CD8-positive, alpha-beta memory T cell (primary cell): ENCODE measurements at places on chromosomes 2 and 18. TPM values are rescaled to one million over a fixed set of nuclear protein-coding genes. Genes with fewer than 3 reads are reported as not detected.
A peak's percentile ranks its signal among the peaks of the same experiment; 100 is the strongest.

The TBC1D8 gene
- total RNA-seq = 0.89 TPM

The CXCR2 gene
- not detected for total RNA-seq

The SKOR2 gene
- total RNA-seq = not detected

The GPR45 gene
- total RNA-seq = not detected

The ACMSD gene
- total RNA-seq = not detected

The DPP4 gene
- total RNA-seq = 15.4 TPM

DNA sequence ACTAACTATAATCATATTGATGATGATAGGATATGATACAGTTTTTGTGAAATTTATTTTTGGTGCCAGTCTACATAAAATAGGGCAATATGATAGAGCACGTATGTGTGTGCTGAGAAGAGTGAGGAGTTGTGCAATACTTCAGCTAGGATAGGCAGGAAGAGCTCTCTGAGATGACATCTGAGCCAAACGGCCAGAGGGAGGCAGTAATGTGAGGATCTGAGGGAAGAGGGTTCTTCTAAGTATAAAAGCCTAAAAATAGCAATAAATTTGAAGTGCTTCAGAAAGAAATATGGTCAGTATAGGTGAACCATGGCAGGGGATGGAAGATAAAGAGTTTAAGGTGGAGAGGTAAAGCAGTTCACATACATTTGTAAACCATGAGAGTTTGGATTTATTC, 102.5 kb downstream of the OLA1 start:
- no peak for DNase-seq
- no peak overlapping the region for H3K4me3 ChIP-seq
- H3K36me3 ChIP-seq = no peaks in the 10 kb centered on the region
- H3K4me1 ChIP-seq = no peaks in the 10 kb centered on the region
- no peaks in the 10 kb centered on the region for H3K27me3 ChIP-seq

- peaks cover 13% of the 10 kb centered on the region for H3K4me1 ChIP-seq
- no peaks in the 10 kb centered on the region for H3K27me3 ChIP-seq
- no peak overlapping the region for H3K27ac ChIP-seq
- H3K36me3 ChIP-seq = no peaks in the 10 kb centered on the region
- no peak for DNase-seq
- H3K4me3 ChIP-seq = no peak overlapping the region
These were observed 2.9 kb downstream of the ALS2 start for GRCh38 chr2:201777869-201778268.

DNA sequence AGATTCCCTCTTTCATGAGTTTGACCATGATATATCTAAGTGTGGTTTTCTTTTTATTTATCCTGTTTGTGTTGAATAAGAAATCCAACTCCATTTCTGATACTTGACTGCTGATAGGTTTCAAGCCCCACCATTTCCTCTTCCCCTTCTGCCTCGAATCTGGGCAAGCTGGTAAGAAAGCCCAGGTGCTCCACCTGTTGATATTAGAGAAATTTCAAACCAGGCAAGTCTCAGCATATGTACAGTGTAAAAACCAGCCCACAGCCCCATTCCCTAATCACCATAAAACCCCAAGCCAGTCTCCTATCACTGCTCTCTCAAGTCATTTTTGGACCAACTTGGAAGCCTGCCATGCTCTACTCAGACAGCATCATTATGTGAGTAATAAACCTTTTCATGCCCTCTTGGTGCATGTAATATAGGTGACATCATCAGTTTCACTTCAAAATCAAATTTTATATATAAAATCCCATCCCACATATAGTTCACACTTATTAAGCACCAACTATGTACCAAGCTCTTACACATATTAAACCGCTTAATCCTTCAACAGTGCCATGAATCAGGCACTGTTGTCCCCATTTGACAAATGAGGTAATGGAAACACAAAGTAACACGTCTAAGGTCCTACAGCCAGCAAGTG, 46.6 kb downstream of the SMAD2 start:
- no peak overlapping the region for H3K27ac ChIP-seq
- DNase-seq = no peak
- no peaks in the 10 kb centered on the region for H3K36me3 ChIP-seq
- no peak overlapping the region for H3K4me3 ChIP-seq
- H3K4me1 ChIP-seq = peaks cover 7% of the 10 kb centered on the region
- no peaks in the 10 kb centered on the region for H3K27me3 ChIP-seq

GRCh38 chr2:10075571-10076209, 4.5 kb downstream of the CYS1 start:
- no peak overlapping the region for H3K4me3 ChIP-seq
- DNase-seq = no peak
- peaks cover 30% of the 10 kb centered on the region for H3K27me3 ChIP-seq
- H3K36me3 ChIP-seq = no peaks in the 10 kb centered on the region
- peaks cover 9% of the 10 kb centered on the region for H3K4me1 ChIP-seq

- H3K36me3 ChIP-seq = no peaks in the 10 kb centered on the region
- DNase-seq = peak; percentile 33
- H3K27me3 ChIP-seq = no peaks in the 10 kb centered on the region
- H3K4me1 ChIP-seq = peaks cover 13% of the 10 kb centered on the region
These were observed 3.3 kb upstream of the HJURP start for GRCh38 chr2:233857511-233858141.

DNA sequence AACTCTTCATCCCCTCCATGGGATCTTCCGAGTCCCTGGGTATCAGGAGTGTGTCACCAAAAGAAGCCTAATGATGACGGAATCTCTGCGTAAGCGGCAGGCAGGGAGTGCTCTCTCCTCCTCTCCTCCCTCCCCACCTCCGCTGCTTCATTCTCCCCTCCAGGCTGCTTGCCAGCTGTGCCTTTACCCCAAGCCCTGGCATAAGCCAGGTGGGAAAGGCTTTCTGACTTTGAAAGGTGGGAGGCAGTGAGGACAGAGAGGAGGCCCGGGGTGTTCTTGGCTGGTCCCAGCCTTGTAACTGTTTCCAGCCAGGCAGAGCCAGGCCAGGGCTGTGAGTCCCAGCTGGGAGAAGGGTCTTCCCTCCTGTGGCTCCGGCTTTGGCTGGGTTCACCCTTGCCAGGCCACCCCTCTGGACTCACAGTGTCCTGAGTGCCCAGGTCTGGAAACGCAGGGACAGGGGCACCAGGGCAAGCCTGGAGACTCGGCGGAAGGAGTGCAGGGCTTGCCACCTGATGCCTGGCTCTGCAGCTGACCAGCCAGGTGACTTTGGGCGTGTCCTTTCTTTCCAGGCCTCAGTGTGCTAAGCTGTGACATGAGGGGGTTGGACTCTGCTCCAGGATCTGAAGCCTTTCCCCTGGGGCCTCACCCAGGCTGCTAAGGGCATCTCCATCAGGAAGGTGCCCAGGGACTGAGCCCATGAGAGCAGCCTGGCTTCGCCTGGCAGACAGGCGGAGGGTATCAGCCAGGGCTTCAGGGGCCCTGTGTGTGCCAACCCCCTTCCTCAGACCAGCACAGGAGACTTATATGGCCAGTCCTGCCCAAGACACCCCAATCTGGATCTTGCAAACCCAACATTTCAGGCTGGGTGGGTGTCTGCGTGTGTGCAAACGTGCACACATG, 32.7 kb upstream of the HPCAL1 start:
- no peaks in the 10 kb centered on the region for H3K4me1 ChIP-seq
- no peak overlapping the region for H3K4me3 ChIP-seq
- DNase-seq = no peak
- no peak overlapping the region for H3K27ac ChIP-seq
- H3K36me3 ChIP-seq = no peaks in the 10 kb centered on the region

- H3K36me3 ChIP-seq = no peaks in the 10 kb centered on the region
- no peak overlapping the region for H3K4me3 ChIP-seq
- H3K27me3 ChIP-seq = no peaks in the 10 kb centered on the region
- no peak overlapping the region for H3K27ac ChIP-seq
- no peak for DNase-seq
These were observed 839.9 kb downstream of the BCL11A start for GRCh38 chr2:59713577-59713976.

DNA sequence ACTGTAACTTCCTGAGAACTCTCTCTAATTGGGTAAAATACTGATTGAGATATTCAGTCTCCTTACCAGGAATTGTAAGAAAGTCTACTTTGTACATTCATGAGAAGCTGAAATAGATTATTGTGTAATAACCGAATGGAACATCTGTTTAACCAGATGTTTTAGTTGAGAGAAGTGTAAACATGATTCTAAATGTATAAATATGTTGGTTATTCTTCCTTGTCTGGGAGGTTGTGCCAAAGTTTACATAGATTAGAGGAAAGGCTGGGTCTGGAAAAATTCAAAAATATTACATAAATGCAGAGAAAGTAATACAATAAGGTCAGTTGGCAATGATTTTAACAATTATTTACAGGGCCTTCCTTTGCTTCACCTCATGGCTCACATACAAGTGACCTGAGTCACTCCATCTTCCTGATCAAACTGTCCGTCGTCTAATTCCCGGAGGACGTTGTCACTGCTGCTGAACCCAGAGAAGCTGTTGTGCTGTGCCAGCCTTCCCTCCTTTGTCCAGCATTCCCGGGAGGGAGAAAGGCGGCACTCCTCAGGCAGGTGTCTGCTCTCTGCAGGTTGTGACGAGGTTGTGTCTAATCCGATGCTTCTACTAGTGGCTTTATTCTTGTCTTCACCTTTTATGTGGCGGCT, 55.9 kb downstream of the MOB4 start:
- H3K27ac ChIP-seq = no peak overlapping the region
- DNase-seq = no peak
- H3K27me3 ChIP-seq = no peaks in the 10 kb centered on the region
- no peaks in the 10 kb centered on the region for H3K4me1 ChIP-seq

DNA sequence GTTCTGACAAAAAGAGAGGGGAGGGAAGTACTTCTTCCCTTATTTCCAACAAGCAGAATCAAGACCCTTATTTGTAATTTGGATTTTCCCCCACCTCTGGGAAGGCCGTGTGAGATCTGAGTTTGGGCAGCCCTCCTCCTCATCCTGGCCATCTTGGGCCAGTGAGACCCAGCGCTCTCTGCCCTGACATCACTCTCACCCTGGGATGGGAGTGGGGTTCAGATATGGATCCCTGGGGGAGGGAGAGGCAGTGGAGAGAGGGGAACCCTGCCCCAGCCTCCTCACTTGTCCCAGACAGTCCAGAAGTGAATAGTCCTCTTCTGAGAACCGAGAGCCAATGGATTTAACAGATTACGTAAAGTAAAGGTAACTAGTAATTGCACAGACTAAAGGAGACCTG, 64.5 kb downstream of the DYSF start:
- no peaks in the 10 kb centered on the region for H3K36me3 ChIP-seq
- no peaks in the 10 kb centered on the region for H3K4me1 ChIP-seq
- no peak overlapping the region for H3K27ac ChIP-seq
- no peak for DNase-seq

DNA sequence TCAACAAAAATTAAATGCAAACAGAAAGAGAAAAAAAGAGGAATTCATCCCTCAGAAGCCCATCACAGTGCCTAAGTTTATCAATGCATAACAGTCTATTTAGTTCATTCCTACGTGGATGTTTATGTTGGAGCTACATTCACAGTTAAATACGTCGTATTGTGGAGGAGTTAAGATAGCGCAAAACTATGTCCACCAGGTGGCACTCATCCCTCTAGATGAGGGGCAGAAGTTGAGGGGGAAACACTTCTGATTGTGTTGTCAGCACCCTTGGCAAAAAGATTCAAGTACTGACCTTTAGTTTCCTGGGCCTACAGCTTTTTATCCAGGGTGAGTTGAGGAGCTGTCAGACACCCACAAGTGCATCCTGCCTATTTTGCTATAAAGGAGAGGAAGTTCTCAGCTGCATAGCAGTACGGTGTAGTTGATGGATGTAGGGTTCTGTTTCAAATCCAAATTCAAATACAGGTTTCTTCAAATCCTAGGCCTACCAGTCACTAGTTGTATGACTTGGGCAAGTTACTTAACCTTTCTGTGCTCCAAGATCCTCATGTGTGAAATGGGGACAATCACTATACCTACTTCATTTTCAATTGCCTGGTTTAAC, 26.8 kb upstream of the MYO1B start:
- H3K27me3 ChIP-seq = no peaks in the 10 kb centered on the region
- peak; percentile 23 for DNase-seq
- H3K4me3 ChIP-seq = no peak overlapping the region
- H3K27ac ChIP-seq = no peak overlapping the region
- no peaks in the 10 kb centered on the region for H3K4me1 ChIP-seq

DNA sequence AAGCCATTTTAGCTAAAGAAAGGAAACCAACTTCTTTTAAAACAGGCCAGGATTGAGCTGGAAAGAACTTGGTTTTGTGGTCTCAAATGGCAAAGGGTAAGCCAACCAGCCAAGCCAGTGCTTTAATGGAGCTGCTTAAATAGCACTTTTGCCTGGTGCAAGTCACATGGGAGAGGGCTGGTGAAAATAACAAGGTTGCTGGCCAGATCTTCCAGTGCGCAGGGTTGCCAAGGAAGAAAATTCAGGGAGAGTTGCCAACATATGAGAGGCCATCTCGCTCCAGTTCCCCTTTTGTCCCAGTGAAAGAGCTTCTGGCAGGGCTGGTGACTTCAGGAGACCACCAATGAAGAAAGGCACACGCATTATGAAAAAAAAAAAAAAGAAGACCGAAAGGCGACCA, 57.3 kb downstream of the IRS1 start:
- H3K27ac ChIP-seq = no peak overlapping the region
- no peaks in the 10 kb centered on the region for H3K4me1 ChIP-seq
- no peaks in the 10 kb centered on the region for H3K27me3 ChIP-seq
- no peak overlapping the region for H3K4me3 ChIP-seq

- no peaks in the 10 kb centered on the region for H3K36me3 ChIP-seq
- no peak overlapping the region for H3K4me3 ChIP-seq
- DNase-seq = no peak
- no peak overlapping the region for H3K27ac ChIP-seq
These were observed 34.9 kb downstream of the TEX44 start for GRCh38 chr2:231627384-231628120.

DNA sequence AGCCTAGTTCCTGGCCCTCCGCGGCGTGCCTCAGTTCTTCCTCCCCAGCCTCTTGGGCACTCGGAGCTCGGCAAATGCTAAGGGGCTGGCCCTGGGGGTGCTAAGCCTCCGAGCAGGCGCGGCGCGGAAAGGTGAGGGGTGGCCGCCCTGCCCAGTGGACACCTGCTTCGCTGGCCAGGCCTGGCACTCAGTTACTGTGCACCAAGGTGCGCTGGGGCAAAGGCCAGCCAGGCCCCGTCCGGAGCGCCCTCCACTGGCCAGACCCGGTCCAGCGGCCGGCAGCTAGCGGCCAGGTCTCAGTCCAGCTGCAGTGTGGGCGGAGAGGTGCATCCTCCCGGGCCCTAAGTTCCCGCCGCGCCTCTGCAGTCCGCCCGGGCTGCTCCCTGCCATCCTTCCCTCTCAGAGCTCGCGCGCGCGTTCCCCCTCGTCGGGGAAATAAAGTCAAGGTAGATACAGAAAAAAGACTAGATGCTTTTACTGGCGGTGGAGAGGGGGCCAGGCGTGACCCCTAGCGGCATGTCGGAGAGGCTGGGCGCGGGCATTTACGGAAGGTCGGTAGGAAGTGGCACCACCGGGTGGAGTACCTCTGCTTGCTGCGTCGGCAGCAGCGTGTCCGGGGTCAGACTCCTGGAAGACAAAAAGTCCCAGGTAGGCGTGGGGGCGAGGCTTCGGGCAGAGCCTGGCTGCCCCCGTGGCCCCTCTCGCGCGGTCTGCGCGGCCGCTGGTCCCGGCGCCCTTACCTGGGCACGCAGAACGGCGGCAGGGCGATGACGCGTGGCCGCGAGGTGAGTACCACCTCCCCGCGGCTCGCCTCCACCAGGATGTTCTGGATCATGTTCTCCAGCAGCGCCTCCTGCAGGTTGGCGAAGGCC, 9.4 kb upstream of the CRYBA2 start:
- H3K4me1 ChIP-seq = peaks cover 16% of the 10 kb centered on the region
- H3K36me3 ChIP-seq = no peaks in the 10 kb centered on the region
- peak; percentile 63 for DNase-seq
- H3K4me3 ChIP-seq = peak overlapping the region; percentile 15
- H3K27me3 ChIP-seq = peaks cover 42% of the 10 kb centered on the region
